Fibroblast of gingiva (primary cell): ENCODE measurements at places on chromosomes 7 and 10.

DNA sequence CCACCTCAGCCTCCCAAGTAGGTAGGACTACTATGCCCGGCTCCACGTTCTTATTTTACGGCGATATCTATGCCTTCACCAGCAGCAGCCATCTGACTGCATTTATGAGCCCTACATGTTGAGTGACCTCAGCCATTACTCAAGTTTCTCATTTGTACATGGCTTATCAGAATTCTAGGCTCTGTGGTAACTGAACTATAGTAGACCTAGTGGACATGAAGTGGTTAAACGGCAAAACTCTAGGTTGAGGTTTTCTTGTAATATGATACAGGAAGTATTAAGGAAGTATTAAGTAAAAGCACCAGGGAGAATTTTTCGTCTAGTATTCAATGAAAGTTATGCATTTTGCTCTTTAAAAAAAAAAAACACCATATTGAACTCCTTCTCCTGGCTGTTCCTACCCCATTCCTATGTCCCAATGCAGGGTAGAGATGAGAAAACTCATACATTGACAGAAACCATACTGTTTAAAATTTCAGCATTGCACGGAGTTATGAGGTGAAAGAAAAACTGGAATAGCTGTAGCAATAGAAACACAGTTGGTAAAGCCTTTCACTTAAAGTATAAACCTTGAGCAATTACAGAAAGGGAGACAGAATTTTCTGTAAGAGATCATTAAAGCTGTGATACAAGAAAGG, 39.8 kb upstream of the EPC1 start:
- DNase-seq = no peak

DNA sequence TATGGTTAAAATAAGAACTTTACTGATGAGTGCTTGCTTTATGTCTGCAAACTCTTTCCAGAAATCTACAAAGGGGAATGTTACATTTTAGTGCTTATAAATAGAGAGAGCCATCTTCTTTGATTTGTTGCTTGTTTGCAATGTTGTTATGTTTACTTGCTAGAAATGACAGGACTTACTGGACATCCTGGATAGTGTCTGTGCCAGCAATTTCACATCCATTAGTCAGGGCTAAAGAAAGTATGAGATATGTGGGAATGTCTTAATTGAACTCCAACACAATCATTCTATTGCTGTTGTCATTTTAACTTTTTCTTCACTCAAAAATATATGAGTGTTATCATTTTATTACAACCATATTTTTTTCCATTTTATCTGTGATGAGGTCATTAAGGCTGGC, 453.2 kb downstream of the TNS3 start:
- no peak for DNase-seq

DNA sequence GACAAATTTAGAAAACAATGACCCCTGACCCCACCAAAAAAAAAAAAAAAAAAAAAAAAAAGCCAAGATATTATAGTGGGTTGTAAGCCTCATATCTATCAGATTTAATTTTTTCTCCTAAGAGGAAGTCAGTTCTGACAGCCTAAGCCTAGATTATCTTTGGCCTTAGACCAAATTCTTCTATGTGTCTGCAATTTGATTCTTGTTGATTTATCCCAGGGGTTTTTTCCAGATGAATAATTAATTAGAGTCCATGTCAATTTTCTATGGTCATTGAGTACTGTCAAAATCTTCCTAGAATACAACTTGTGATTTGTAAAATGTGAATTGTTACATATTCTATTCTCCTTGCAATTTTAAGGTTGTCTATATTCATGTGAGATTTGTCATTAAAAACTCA, 151.6 kb upstream of the CACNA2D1 start:
- no peak for DNase-seq

DNA sequence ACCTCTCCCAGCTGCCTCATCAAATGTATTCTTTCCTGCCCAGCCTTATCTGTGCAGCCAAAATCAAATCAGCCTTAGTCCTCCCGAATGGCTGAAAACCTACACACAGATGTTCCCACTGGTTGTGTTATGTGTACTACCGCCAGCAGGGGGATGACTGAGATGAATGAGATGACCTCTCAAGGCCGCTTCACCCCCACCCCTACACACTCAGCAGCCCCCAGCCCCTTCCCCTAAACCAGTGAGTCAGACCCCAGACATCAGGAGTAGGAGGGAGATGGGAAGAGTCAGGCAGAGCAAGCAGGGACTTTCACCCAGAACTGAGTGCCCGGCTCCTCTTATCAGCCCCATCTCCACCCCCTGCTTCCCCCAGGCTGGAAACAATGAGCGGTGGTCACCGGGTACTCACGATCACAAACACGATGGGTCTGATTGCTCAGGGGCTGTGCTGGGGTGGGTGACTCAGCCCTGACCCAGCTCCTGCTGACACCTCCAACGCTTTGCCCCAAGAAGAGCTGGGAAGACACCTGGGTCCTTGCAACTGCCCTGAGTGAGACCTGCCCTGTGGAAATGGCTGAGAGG, 6.5 kb upstream of the C10orf105 start:
- no peak for DNase-seq

DNA sequence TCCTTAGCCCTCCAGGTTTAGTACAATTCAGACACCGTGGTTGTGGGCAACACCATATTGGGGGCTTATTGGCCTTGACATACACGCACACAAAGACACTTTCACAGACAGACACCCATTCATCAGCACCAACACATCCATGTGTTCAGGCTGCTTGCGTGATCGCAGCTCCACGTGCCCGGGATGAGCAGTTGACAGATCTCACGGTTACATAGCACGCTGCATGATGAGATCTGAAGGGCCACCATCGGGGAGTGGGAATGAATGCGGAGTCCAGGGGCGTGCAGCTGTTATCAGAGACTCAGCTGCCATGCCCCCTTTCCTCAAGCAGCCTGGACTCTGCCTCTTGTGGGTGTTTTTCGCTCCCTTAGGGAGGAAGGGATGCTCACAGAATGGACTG, 285.2 kb downstream of the USP6NL start:
- DNase-seq = no peak

GRCh38 chr10:122468926-122469781, 7.8 kb downstream of the HTRA1 start:
- peak; percentile 98 for DNase-seq

DNA sequence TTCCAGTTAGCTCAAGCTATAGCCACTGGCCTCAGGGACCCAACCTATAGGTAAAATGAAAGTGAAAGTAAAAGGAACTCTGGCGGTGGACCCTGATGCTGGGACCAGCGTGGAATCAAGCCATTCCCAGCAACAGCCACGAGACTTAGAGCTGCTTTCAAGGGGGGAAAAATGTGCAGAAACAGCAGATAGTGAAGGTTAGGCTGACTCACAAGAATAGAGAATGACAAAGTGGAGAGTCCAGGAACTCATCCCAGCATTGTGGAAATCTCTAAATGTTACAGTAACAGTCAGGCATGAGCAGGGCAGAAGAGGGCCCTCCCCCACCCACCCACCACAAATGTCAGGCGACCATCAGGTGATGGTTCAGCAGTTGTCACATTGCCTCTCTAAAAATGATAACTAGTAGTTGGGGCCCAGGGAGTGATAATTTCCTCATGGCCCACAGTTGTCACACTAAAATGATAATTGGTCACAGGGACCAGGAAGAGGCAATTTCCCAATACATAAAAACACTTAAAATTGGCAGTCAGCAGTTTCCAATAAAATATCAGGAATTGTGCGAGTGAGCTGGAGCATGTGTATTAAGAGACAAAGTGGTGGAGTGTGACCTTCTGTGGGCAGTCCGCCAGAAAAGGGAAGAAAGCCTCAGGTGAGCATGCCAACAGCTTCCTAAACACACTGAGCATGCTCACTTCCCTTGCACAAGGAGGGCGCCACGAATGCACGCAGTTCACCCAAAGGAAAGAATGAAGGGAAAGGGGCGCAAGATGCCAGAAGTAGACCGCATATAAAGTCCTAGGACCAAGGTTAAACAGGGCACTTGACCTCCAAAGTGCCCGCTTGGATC, 129.8 kb upstream of the PPP1R3A start:
- DNase-seq = peak; percentile 29

DNA sequence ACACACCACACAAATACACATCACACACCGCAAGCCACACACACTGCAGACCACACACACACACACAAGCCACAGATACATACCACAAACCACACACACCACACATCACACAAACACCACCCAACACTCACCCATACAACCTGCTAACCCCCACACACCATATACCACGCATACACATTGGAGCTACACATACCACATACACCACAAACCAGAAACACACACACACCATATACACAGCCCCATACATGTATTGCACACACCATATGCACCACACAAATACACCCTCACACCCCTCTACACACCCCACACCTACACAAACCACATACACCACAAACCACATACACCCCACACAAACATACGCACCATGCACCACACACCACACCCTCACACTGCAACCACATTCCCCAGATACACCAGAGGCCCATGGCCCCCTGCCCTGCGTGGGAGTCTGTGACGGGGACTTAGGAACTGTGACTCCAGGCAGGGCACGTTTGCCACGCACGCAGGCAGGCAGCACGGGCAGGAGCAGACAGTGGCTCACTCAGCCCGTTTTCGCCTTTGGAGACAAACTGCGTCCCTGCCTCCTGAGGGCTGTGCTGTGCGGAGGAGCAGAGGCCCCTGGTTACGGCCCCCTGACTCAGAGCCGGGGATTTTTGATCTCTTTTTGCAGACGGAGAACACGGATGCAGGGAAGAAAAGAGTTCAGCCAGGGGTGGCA, 52.6 kb downstream of the TMEM209 start:
- DNase-seq = no peak
